Ovary (tissue), 10 donors: ENCODE measurements at places on chromosomes 3 and 15. TPM values are rescaled to one million over a fixed set of nuclear protein-coding genes. Genes with fewer than 3 reads are reported as not detected.

NME9 gene
- total RNA-seq = 0.48 TPM

GNB4 gene
- 11.6 TPM for total RNA-seq

LINGO1 gene
- 1.3 TPM for total RNA-seq

RPUSD2 gene
- total RNA-seq = 11.1 TPM

GABPB1 gene
- 19.2 TPM for total RNA-seq

KCNMB2 gene
- 9.5 TPM for total RNA-seq

SEMA6D gene
- 30.7 TPM for total RNA-seq

MORC1 gene
- total RNA-seq = not detected

IL17RB gene
- 0.99 TPM for total RNA-seq

THAP10 gene
- total RNA-seq = 4.0 TPM

CRABP1 gene
- total RNA-seq = not detected

C3orf22 gene
- total RNA-seq = 0.12 TPM

LSMEM2 gene
- total RNA-seq = 0.76 TPM

RAB5A gene
- total RNA-seq = 61.2 TPM

ETFA gene
- 79.0 TPM for total RNA-seq

SYNPR gene
- total RNA-seq = not detected

GNAT1 gene
- not detected for total RNA-seq

MFGE8 gene
- total RNA-seq = 213 TPM

SEMA5B gene
- total RNA-seq = 0.22 TPM

SENP2 gene
- total RNA-seq = 17.0 TPM
